Right cardiac atrium (tissue), 5 donors: ENCODE measurements at places on chromosomes 11 and 22. TPM values are rescaled to one million over a fixed set of nuclear protein-coding genes. Genes with fewer than 3 reads are reported as not detected.

Gene TMEM191C
- 1.4 TPM for total RNA-seq

Gene CRYAB
- 4,923 TPM for total RNA-seq

DNA sequence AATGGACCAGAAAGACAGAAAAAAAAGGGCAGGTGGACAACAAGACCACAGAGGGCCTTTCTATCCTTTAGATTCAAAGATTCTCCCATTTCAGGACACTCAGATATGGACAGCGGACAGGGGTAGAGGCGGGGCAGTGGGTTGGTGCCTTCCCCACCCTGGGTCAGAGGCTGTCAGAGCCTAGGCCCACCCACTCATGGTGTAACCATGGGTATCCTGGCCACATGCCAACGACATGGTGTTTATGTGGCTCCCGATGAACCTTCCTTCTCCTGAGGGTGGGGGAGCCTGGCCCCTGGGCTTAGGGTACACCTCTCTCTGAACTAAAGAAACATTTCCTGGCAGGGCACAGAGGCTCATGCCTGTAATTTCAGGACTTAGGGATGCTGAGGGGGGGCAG, 14.3 kb upstream of the P2RY2 start:
- DNase-seq, result peak; percentile 55

Gene CDKN1C
- total RNA-seq, result 16.1 TPM

GRCh38 chr11:70763606-70764005, 365.3 kb downstream of the CTTN start:
- DNase-seq, result no peak

Gene KCTD14
- total RNA-seq, result 0.45 TPM

DNA sequence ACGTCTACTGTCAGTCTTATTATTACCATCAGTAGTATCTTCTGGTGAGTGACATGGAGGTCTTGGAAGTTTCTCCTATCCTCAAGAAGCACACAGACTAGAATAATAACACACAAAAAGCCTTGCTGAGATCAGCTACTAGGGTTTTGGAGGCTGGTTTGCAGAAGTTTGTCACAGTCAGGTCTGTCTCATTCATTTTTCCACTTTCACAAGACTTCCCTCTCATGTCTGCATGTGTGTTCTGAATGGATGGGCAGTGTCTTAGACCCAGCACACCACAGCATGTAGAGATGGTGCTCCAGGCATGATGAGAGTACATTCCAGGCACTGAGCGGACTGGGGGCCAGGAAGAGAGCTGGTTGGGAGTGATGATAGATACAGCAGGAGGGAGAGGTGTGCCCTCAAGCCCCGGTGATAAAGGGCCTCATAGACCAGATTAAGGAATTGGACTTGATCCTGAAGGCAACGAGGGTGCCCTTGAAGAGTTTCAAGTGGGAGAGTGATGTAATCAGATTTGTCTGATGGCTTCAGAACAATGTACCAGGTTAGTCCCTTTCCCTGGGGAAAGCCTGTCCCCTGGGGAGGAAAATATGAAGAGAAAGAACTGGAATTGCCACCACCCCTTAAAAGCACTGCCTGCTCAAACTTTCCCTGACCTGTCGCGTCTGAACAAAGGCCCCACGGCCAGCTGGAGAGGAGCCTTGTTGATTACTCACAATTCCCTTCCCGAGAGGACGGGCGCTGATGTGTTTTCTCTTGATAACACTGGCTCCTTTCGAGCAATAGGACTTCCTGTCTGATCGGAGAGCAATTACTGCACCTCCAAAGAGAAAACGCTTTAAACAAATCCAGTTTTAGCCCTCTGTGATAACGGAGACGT, 45.1 kb upstream of the LMO2 start:
- peak; percentile 85 for DNase-seq
